ENCODE measurements at places on chromosomes 2 and 18.

DNA sequence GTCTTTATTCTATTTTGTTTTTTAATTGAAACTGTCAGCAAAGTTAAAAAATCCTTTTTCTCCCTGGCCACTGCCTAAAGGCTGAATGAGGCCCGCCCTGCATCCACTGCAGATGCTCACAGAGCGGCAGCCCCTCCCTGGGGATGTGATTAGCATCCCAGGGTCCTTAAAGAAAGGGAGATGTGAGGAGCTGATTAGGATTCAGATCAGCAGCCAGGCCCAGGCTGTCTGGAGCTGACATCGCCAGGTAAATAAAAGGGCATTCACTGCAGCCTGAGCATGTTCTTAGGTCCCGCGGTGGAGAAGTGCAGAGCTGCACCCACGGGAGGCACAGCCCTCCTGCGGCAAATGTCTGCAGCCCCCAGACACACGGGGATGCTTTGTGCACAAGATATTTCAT is 83.8 kb downstream of the LONRF2 start:
- DNase-seq, result no peak

DNA sequence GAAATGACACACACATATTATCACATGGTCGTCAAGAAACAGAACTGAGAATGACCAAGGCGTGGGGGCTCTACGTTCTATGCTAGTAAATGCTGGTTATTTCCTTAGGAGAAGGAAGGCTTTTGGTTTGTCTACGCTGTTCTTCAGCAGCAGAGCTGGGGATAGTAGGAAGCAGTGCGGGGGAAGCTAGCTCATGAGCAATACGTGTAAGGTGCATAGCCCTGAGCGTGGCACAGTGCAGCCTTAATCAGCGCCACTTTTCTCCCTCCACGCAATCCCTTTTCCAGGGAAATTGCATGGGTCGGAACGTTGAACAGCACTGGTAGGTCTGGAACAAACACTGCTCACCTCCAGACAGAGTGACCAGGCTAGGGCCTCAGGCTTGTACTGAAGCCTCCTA is 199.6 kb upstream of the FBXO11 start:
- DNase-seq, result no peak

DNA sequence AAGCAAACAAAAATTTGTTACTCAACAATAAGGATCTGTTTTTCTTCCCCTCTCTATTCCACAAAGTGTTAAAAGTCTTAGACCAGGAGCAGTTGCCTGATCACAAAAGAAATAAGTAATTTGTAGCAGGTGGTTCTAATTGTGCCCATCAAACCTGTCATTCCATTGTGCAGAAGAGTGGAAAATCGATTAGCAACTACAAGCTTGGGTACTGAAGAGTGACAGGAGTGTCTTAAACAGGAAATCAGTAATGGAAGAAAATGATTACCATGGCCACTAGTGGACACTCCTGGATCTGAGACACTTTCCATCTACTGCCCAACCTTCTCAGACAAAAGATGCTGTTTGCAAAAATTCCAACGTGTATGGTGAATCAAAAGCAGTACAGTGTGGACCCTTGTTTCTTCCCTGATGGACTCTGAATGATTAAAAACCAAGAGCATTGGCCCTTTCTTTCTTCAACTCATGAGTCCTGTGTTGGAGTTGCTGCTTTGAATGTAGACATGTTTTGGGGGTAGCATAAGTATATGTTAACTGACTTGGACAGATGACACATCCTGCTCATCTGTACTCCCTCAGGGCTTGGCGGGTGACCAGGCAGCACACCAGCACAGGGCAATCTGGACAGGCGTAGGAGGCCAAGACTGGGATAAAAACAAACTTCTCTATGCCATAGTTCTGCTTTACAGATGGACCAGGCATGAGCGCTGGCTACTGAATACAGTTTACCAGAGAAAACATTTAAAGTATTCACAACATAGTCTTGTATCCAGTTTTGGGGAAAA is 51.9 kb downstream of the PLA2R1 start:
- DNase-seq, result peak; percentile 69

DNA sequence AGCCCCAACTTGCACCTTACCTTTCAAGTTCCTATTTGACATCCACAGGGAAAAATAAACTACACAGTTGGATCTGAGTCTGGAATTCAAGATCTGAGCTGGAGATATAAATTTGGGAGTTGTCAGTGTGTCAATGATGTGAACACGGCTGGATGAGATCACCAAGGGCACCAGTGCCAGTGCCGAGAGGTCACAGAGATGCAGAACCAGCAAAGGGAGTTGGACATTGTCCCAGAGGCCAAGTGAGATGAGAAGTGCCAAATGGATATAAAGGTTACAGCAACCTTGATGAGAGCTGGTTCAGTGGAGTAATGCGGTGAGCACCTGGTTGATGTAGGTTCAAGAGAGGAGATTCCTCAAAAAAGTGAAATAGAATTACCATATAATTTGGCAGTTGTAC is 24.8 kb downstream of the LRRFIP1 start:
- no peak for DNase-seq

DNA sequence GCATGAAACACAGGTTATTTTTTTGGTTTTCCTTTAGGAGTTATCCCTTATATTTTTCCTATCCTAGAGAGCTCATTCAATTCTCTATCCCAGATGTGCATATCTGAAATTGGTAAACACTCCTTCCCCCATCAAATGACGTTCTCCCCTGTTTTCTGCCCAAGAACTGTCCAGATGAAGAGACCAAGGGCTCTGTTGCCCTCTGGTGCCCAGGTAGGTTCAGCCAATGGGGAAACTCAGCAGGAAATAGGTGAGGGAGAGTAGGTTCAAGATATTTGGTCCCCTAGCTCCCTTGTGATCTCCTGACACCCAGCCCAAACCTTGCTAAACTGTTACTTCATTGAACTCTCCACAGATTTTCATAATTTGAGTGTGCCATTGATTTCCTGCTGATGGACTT is 14.1 kb upstream of the INO80C start:
- no peak for DNase-seq

DNA sequence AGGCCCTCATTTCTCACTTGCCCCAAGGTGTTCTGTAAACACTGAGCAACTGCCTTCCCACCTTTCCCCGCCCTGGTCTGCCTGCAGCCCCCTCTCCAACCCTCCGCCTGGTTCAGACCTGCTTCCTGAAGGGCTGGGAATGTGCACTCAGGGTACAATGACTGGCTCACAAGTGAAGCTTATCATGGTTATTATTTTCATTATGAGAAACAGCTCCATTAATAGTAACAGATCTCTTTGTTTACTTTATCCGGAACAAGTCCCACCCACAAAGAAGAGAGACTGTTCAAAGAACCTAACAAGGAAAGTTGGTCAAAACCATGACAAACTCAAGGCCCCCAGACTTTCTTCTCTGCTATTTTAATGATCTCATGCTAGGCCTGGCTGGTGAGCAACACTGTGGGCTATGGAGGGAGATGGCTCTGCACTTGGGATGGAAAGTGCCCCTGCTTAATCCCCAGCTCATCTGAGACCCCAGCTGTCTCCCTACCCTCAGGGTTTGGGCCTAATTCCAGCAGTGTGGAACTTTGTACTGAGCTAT is 36.7 kb downstream of the ARHGAP25 start:
- no peak for DNase-seq

Data from retina (tissue), 1 donor.